ENCODE measurements at places on chromosomes 1 and 21.

GRCh38 chr1:78047106-78047505, 1.3 kb downstream of the GIPC2 start:
- no peak for DNase-seq

DNA sequence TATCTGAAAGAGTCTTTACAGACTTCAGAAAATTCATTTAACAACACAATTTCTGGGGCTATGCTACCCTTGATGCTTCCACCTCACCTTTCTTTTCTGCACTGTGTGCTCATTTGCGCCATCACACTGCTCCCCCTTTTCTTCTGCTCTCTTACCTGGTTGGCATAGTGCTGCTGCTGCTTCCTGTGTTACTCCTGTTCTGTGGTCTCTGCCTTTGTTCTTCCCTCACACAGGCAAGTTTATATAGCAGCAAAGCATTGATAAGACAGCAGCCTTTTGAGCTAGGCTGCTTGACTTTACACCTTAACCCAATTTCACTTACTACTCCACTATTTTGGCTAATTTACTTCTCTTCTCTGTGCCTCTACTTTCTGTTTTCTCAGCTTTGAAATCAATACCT, 18.3 kb downstream of the SGIP1 start:
- DNase-seq, result no peak

GRCh38 chr1:106907795-106908194, 148.7 kb upstream of the PRMT6 start:
- no peak for DNase-seq

- DNase-seq, result no peak
Observed at GRCh38 chr1:158118713-158119402, 61.8 kb upstream of the CD1D start.

- DNase-seq, result no peak
Observed at GRCh38 chr21:13937236-13937635, 273.5 kb downstream of the LIPI start.

- DNase-seq, result no peak
Observed at GRCh38 chr1:181386340-181386739, 97.0 kb upstream of the CACNA1E start.

DNA sequence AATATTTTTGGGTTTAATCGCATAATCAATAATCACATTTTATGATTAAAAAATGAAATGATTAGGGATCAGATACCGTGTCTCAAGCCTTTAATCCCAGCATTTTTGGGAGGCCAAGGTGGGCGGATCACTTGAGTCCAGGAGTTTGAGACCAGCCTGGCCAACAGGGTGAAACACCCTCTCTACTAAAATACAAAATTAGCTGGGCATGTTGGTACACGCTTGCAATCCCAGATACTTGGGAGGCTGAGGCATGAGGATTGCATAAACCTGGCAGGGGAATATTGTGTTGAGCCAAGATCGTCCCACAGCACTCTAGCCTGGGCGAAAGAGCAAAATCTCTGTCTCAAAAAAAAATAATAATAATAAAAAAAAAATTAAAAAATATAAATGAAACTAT, 1581.4 kb downstream of the KCNT2 start:
- DNase-seq, result no peak

DNA sequence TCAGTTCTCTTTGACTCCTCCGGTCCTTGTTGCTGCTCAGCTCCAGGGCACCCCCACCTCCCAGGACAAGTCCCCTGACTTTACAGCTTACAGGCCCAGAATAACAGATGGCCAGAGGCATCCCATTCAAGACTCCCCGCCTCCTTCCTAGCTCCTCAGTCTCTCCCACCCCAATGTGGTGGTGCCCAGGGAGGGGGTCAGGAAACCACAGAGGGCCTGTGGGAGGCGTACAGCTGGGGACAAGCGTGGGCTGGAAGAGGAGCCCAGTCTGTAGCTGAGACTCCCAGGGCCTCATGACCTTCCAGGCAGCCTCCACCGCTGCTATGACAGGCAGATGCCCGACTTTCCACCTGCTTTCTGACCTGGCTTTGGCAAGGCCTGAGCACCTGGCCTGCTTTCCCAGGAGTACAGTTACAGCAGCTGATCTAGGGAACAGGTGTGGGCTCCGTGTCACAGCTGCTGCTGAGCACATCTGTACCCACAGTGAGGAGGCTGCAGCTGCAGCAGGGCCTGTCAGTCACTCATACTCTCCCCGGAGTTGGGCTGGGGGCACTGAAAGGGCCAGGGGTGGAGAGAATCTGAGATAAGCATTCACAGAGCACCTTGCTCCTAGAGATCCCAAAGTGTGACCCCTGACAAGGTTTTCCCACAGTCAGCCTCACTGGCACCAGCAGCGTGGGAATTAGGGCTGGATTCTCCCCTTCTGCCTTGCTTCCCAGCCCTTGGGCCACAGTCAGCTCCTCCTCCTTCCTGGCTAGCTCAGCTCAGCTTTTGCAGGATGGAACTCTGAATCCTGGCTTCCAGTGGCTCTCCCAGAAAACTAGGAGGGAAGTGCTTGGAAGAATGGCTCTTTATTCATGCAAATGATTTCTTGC, 7.1 kb upstream of the NAV1 start:
- no peak for DNase-seq

DNA sequence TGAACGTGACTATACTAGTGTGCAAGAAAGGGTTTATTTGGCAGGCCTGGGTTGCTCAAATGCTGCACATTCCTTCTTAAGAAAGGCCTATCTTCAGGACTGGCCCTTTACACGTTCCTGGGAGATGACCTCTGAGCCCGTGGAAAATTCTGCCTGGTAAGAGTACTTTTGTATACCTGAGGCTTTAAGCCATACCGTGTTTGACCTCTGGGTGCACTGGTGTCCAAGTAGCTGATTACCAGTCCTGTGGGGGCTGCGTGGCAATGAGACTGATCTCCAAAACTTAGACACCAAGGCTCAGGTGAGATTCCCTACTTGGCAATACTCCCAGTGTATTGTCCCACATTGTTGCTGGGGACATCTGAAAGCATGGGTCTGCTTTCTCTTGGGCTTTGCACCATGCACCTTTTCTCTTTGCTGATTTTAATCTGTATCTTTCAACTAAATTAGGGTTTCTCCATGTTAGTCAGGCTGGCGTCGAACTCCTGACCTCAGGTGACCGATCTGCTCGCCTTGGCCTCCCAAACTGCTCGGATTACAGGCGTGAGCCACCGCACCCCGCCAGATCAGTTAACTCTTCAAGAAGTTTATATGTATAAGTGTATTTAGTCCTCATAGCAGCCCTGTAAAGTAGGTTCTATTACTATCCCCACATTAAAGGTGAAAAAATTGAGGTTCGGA, 44.5 kb downstream of the TRIM33 start:
- DNase-seq, result no peak

- no peak for DNase-seq
Observed at GRCh38 chr1:26994020-26994786, 711 bp downstream of the TRNP1 start.

DNA sequence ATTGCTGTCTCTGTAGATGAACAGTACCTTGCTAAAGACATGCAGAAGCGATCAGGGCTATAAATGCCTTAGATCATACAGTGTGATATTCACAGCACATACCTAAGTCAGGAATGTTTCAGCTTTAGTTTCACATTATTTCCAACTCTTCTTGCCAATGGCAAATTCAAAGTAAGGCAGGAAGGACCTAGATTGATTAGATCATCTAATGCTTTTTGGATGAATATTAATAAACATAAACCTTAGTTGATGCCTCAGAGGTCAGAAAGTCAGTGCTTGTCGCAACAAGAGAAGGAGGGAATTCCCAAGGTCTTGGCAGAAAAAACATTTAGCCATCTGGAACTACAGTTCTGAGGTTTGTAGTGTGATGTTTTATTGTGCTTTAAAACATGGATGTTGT, 122.3 kb downstream of the TNFSF18 start:
- DNase-seq, result no peak

GRCh38 chr1:13892671-13893325, 192.8 kb downstream of the PRDM2 start:
- DNase-seq, result no peak

DNA sequence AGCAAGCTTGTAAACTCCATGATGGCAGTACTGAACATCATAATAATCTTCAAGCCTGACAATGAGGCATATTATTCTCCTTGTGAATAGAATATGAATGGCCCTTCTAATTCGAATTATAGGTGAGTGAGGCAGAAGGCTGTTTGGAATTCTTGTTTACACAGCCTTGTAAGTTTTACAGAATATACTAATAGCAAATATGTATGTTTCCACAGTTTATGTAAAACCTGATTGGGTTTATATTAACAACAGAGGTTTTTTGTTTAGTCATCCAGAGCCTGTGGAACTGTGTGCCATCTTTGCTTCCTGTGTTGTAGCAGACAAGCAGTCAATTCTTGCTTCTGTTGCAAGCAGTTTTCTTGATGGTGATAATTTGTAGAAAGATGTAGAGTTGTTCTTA, 8.0 kb downstream of the OSBPL9 start:
- DNase-seq, result no peak

GRCh38 chr21:29585462-29585861, 286.7 kb downstream of the BACH1 start:
- no peak for DNase-seq

GRCh38 chr1:113552244-113552643, 161.9 kb downstream of the MAGI3 start:
- no peak for DNase-seq

DNA sequence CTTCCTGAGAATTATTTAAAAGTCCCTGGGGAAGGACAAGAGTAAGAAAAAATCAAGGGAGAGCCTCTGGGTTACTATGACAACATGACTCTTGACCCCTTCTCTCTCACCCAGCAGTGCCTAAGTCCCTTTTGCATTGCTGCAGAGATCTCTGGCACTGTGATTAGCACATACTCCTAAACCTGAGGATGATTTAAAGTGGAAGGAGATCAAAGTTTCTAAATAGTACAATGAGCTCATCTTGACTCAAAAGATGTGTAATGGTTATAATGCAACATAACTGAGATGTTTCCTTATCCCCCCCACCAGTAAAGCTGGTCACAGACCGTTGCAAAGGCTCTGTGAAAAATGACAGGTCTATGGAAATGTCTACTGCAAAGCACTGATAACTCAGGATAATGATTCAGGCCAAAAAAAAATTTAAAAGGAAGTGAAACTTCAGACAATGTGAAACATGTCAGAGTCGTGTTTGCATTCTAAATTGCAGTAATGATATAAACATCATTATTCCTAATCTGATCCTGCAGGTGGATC, 519.2 kb downstream of the KIF26B start:
- DNase-seq, result no peak

DNA sequence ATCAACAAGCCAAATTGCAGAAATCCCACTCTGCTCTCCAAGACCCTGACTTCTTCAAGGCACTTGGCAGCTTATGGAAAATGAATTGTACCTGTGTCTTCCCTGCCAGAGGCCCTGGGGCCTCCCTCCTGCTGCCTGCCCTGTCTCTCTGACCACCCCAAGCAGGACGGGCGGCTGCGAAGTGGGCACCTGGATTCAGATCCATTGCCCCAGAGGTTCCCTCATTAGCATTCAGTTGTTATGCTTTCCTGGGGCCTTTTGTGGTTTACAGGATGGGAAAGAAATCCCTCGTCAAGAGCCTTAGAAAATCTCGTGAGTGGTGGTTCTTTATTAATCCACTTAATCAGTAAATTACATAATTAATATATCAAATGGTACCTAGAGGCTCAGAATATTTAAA, 179.3 kb downstream of the TNR start:
- no peak for DNase-seq

DNA sequence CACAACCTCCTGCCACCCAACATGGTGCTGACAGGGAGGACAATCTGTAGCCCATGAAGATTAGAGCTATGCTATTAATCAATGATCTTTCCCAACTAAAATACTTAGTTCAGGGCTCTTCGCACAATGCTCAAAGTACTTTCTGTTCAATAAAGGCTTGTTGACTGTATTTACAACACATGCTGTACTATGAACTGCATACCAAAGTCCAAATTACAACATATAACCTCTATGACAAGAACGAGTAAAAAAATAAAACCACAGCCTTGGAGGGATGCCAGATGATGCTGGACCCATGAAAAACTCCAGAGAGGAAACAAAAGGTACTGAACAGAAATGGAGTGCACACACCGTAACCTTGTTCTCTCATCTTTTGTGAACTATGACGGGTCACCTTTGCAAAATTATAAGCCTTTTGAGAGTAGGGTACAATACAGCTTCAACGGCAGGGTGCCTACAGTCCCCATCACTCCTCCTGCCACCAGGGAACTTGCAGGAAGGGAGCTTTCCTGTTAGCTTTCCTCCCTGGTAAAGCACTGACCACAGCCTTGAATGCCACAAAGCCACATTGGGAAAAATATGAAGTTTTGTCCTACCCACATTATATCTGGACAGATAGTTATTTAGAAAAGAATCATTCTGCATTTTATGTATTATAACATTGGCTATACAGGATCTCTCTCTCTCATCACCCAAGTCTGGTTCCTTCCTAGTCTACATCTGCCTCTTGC, 175.6 kb downstream of the NRIP1 start:
- no peak for DNase-seq

- DNase-seq, result no peak
Observed at GRCh38 chr1:236173174-236173767, 30.9 kb downstream of the GPR137B start.

DNA sequence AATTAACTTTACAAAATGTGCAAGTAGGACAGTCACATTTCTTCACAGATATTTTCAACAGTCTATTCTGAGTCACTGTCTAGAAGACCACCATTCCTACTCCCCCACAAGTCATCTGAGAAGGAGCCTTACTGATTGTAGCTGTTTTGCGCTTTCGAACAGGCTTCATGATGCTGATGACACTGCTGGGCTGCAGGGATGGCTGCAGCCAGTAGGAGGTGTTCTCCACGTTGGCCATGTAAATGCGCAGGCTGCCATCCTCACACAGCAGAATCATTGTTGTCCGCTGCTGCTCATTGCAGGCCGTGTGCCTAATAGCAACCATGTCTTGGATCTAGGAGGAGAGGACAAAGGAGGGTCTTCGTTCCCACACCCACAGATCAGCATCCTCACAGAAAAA, 56.9 kb downstream of the UBR4 start:
- no peak for DNase-seq

GRCh38 chr1:67209521-67209920, 43.3 kb downstream of the IL23R start:
- no peak for DNase-seq

GRCh38 chr21:40173816-40174215, 306.6 kb downstream of the PCP4 start:
- no peak for DNase-seq

DNA sequence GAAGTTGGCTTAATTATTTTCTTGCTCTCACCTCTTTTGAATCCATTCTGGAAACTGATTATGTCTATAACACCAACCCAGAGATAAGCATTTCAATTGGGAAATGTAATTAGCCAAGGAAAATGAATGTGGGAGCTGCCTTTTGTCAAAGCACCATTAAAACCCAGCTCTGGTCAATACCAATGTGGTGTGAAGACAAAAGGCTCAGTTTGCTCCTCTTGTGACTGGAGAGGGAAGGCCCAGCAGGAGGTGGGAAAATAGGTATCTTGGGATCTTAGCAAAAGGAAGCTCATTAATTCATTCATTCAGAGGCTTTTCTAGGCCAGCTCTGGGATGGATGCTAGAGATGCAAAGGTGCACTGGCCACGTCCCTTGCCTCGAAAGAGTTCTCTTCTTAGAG, 75.0 kb upstream of the SELENON start:
- DNase-seq, result no peak

- no peak for DNase-seq
Observed at GRCh38 chr1:236020359-236021219, 44.3 kb downstream of the NID1 start.
